ENCODE measurements at places on chromosomes 5 and 9. TPM values are rescaled to one million over a fixed set of nuclear protein-coding genes. Genes with fewer than 3 reads are reported as not detected.

Gene ESM1
- total RNA-seq = not detected

Gene ZNF454
- 2.8 TPM for total RNA-seq

Gene ST8SIA4
- total RNA-seq = 15.6 TPM

Gene MYO10
- 20.0 TPM for total RNA-seq

Gene PRSS3
- not detected for total RNA-seq

- no peak for DNase-seq
These were observed 39.6 kb downstream of the ZNF608 start for GRCh38 chr5:124706729-124707361.

DNA sequence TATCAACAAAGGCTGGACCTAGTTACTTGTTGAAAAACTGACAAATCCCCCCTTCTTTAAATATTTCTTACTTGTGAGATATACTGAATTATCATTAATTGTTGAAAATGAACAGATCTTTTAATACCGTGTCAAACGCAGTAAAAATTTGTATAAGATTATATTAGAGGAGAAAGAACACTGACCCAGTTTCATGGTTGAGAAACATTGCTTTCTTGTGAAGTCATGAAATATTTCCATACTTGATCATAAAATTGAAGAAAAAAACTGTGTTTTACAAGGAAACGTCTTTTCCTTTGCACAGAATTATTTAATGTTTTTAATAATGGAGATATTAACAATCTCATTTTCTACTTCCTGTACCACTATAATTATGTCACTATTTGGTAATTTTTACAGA, 45.8 kb downstream of the MOCS2 start:
- no peak for DNase-seq

GRCh38 chr9:114138552-114138971, 16.8 kb upstream of the COL27A1 start:
- DNase-seq = peak; percentile 73

DNA sequence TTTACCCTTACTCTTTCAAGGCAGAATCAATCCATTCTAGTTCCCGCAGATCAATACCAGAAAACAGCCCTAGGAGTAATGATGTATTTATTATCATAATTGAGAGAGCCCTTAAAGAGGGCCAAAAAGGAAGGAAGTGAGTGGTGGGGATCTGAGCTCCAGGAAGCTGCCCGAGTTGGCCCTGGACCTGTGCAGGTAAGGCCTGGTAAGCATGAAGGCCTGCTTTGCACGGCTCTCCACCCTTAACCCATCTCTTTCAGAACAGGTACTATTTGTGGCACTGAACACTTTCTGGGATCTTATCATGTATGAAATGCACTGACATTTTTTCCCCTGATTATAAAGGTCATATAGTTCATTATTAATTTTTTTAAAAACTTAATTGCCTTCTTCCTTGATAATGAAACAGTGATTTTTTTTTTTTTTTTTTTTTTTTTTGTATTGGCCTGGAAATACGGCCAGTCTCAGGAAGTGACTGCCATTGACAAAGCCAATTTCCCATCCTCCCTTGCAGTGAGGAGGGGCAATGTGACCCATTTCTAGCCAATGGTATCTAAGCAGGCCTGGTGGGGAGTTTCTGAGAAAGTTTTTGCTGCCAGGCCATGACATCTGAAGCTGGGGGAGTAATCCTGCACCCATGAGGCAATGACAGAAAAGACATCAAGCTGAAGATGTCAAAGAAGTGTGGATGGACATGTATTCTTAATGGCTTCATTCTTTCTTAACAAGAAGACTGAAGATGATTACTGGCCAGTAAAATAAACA, 6.3 kb upstream of the MVB12B start:
- DNase-seq = no peak

DNA sequence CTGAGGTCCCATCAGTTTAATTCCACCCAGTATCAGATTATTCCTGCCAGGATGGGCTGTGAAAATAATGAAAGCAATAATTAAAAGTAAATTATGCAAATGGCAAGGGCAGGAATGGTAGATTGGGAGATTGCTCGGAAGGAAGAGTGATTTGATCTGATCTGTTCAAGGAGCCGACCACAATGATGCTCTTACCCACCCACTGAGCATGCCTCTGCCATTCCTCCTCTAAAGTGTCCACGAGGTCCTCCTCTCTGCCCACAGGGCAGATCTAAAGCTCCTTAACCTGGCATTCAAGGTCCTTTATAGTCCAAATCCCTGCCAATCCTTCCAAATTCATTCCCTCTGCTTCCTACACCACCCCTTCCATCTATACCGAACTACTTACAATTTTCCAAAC, 147.8 kb downstream of the TTLL11 start:
- no peak for DNase-seq

DNA sequence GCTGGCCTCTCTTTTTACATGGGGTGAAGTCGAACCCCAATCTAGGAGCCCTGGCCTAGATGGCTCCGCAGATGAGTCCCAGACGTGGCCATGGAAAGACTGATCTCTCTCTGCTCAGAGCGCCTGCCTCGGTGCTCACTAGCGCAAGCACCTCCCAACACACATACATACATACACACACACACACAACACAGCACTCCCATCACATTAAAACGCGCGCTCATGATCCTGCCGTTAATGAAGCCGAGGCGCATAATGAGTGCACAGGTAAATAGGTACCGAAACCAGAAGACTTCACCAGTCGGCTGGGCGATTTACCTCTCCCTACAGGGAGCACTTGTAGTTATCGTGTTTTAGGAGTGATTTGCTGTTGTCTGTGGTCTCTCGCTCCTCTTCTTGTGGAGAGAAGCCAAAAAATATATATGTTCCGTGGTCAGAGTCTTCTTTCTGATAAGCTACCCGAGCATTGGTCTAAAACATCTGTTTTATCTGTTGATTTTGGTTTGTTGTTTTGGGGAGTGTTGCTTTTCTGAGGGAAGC, 207.7 kb downstream of the MEF2C start:
- no peak for DNase-seq

DNA sequence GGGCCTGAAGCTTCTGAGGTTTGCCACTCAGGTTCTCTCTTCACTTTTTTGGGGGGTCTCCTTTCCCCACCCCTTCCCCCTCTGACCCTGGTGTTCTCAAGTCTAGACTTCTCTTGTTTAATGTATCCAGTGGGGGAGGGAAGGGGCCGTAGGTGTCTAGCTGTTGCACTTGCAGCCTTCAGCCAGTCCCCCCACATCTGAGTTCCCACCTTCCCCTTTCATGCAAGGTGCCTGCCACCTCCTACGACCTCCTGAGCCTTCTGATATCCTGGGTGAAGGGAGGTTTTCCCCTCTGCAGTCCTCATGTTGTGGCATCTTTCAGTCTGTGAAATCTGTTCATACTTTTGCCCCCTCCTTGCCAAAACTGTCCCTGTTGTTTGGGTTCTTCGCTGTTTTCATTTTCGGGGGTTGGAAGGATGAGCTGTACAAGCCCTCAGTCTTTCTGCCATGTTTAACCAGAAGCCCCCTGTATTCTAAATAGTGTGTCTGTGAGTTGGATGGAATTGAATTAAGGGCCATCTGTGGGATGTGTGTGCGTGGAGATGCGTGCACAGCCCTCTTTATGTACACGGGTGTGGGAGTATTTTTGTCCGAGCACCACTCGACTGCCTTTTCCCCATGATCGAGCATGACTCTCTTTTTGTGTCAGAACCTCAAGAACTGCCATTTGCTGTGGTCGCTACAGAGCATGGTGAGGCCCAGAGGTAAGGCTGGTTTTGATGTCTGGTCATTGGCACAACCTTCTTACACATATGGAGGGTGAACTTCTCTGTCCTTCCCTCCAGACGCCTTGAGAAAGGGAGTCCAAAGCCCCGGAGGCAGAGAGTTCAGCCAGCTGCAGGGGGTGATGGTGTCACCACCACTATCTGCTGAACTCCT, 23.6 kb downstream of the PRRC2B start:
- DNase-seq = no peak

DNA sequence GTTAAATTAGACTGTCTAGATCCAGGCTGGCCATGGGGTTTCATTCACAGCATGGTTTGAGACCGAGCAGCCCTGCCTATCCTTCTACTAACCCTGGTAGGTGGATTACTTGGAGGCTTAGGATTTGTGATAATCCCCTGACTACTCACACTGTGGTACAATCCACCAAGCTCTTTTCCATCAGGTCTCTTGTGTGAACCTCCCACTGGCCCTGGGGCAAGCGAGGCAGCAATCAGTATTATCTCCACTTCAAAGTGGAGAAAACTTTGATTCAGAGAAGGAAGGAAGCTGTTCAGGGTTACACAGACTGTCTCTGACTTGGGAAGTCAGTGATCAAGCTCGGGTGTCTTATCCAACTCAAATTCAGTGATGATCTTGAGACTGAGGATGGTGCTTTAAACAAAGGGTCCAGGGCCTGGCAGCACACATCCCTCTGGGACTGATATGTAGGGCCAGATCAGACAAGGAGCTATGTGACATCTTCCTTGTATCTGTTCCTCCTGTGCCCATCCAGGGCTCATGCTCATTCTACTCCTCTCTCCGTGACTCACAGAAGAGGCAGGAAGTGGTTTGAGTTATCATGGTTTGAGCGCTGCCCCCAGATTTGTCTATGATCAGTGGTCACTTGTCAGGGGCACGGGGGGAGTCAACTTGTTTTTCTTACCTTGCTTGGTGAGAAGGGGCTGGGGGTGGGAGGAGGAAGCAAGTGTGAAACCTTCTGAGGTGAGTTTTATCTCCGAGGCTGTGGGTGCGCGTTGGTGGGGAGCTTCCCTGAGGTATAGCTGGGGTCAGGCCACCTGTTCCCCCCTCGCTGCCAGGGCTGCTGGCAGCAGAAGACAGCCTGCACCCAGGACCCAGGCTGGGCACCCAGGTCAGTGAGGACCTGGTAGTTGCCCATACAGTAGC, 48.6 kb downstream of the RGS3 start:
- no peak for DNase-seq

DNA sequence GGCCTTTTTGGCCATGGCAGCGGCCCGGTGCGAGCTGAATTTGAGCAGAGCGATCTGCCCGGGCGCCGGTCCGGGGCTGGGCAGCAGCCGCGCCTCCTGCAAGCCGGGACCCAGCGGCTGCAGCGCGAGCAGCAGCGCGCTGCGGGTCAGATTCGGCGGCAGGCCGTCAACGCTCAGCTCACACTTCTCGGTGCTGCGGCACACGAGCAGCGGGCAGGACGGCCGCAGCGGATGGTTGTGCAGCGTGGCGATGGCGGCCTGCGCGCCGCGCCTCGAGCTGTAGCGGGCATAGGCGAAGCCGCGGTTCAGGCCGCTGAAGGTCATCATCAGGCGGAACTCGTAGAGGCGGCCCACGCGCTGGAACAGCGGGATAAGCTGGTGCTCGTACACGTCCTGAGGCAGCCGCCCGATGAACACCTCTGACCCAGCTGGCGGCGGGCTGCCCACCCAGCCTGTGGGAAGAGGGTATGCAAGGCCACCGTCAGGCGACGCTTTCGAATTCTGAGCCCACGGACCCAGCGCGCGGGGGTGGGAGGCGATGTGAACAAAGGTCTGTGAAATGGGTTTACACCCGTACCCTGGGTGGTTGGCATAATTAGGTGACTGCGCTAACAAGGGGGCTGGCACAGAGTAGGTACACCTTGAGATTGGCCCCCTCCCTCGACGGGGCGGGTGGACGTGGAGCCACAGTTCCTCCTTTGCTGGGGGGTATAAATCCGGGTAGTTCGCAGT, 755 bp downstream of the DND1 start:
- DNase-seq = peak; percentile 56

DNA sequence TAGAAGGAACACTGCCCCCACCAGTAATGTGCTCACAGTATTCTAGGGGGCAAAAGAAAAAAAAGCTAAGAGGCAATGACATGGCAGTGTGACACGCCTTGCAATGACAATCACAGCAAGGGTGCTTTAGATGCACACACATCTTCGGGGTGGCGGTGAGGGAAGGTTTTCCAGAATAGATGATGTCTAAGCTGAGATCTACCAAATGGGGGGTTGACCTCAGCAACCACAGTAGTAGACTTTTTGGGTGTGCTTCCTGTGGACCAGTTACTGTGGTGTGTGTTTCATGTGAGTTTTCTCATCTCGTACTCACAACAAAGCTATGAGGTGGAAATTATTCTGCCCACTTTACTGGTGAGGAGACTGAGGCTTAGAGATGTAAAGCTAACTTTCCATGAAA, 10.2 kb upstream of the IL12B start:
- no peak for DNase-seq

DNA sequence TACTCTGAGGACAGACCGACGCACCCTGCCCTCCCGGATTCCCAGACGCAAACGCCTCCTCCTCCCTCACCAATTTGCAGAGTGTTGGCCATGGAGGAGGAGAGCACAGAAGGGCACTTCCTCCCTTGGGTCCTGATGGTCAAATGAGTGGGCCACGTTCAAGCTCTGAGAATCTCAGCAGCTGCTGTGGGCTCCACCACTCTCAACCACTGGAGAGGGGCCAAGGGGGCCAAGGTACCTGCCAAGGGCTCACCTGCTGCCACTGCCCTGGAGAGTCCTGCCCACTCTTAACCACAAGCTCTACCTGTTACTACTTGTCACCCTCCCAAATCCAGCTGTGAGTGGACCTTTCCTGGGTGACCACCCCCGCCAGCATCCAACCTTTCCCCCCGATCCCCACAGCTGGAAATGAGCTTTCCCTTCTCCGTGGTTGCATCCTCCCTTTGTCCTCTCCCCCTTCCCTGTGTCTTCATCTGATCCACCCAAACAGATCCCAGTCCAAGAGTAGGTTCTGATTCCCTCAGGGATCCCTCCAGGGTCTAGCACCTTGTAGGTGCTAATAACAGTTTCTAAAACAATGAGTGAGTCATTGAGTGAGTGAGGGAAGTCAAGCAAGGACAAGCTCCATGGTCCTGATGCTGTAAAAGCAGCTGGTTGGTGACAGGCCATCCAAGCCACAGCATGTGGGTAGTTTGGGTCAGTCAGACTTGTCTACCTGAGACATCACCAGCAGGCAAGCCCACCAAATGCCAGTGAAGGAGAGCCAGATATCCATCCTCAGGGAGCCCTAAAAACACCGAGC, 69.7 kb downstream of the FAM114A2 start:
- DNase-seq = no peak

- no peak for DNase-seq
These were observed 7.8 kb upstream of the LCN9 start for GRCh38 chr9:135655317-135655716.
